ENCODE measurements at places on chromosomes 16 and 17.

DNA sequence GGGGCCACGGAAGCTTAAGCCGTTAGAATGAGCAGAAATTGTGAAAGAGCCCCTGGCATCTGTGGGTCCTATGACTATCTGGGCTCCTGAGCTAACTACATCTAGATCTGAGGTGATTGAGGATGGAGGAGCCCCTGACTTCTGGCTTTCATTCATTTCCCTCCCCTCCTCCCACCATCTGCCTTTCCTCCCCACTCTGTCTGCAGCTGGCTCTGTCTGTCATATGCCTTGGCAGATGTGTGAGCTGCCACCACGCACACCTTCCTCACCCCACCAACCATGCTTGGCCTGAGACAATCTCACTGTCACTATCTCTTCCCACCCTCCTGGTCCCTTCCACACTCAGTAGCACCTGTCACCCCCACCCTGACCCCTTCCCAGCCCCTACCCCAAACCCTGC lies 5.1 kb downstream of the CD300E start:
- DNase-seq, result no peak

DNA sequence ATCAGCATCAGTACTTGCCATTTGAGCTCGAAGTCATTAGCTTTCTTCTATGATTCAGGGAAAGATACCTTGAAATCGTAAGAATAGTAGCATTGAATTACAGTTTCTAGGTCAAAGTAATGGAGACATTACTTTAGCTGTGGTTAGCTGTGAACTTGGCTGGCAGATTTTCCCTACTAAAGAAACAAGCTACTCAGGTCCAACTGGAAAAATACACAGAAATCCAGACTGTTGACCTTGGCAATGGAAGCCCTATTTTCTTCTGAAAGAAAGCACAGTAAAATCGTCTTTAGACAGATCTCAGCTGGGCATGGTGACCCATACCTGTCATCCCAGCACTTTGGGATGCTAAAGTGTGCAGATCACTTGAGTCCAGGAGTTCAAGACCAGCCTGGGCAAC lies 13.4 kb upstream of the DNAJA2 start:
- no peak for DNase-seq

GRCh38 chr16:9232102-9232770 lies 140.8 kb downstream of the HAPSTR1 start:
- DNase-seq, result no peak

DNA sequence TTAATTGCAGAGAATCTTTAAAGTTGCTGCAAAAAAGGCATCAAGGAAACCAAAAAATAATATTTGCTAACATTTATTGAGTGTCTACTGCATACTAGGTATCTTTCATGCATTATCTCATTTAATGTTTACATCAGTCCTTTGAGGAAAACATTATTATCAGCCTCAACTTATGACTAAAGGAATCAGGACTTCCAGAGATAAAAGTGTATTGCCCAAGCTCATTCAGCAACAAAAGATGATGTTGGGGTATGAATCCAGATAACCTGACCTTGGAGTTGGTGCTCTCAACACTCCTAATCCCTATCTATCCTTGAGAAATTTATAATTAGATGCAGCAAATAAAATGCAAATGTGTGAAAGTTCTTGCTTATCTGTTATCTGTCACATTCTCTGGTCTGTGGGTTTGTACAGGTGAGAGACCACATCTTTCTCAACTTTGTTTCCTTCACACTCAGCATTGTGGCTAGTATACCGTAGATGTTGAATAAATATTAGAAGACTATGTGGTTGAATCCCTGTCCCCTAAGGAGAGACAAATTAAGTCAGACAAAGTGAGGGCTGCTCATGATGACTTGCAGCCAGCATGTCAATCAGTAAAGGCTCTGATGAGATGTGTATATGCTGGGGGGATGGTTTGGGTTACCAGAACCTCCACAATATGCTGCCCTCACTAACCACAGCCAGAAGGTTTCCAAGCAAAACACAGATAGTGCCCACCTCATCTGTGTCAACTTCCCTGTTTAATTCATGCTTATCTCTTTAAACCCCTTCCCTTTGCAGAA lies 82.6 kb downstream of the NOG start:
- DNase-seq, result no peak

DNA sequence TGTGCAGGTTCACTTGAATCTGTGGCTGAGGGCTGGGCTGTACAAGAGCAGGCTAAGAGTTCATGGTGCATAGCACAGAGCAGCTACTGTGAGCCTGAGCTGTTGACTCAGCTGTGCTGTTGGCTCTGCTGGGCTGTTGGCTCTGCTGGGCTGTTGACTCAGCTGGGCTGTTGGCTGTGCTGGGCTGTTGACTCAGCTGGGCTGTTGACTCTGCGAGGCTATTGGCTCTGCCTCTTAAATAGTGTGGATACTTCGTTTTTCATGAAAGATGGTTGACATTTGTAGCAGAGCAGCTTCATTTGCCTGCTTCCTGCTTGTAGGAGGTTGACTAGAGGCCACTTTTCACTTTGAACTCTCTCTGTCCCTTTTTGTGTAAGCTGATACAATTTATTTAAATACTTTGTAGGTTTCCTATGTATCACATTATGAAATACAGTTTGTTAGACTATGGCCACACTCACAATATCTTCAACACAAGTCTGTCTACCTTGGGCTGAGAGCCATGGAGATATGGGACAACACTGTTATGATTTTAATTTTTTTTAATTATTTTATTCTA lies 40.3 kb upstream of the CCNF start:
- DNase-seq, result no peak

DNA sequence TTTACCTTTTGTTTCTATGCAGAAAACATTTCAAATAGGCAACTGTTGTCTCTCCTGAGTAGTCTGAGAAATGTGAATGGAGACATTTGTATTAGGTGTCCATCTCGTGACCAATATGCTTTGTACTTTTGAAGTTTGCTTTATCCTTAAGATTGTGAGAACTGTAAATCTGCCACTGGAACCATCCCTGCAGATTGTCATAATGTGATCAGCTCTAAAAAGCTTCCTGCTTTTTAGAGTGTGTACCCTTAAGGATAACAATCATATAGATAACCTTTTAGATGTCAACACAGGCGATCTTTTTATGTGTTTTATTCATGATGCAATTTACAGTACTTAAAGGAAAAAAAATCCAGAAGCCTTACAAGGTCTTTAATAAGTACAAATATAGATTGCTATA lies 63.5 kb downstream of the PRKCA start:
- no peak for DNase-seq

DNA sequence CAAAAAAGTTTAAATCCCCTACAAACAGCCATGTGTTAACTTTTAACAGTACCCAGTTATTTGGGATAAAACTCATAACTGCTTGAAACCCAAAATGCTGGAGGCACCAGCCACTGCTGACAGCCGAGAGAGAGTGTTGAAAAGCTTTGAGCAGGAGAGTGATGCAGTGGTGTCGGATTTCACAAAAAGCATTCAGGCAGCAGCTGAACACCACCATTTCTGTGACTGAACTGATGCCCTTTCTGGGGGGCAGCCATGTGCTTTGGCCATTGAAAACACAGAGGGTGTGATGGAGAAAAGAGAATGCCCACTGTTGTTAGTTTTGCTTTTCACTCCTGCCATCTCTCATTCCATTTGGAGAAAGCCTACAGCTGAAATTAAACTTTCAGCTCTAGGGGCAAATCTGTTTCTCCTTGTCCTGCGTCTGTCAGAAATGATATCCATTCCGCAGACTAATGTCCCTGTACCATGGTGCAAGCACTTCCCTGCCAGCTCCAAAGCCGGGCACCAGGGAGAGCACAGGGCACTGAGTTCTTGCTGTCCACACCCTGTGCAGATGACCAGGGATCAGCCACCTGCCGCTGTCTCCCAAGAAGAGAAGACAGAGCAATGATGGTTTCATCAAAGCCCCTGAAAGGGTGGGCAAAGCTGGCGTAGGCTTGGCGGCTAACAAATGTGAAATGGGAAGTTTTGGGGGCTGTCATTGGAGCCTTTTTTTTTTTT lies 16.6 kb upstream of the MLYCD start:
- no peak for DNase-seq

DNA sequence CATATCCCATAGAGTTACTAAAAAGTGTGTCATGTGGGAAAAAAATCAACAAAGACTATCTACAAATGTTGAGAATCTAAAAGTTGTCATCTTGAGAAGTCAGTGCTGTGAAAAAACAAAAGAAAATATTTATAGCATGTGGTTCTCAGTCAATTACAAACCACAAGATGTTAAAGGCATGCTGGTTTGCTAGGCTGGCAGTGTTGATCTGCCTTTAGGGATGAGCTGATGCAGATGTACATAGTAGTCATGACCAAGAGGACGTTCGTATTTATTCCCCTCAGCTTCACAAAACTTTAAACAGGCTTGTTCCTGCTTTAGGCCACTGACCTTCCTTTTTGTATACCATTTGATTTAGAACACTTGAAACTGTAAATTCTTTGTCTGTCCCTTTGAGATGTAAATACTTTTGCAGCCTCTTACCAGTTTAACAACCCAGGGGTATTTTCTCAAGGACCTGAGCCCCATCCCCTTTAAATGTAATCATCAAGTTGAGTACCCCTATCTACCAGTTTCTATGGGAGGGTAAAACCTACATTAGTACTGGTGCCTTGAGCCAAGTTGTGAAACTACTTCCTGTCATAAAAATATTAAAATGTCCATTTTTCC lies 446.6 kb downstream of the KCNJ18 start:
- no peak for DNase-seq

GRCh38 chr17:21297597-21297996 lies 13.1 kb downstream of the MAP2K3 start:
- DNase-seq, result no peak

DNA sequence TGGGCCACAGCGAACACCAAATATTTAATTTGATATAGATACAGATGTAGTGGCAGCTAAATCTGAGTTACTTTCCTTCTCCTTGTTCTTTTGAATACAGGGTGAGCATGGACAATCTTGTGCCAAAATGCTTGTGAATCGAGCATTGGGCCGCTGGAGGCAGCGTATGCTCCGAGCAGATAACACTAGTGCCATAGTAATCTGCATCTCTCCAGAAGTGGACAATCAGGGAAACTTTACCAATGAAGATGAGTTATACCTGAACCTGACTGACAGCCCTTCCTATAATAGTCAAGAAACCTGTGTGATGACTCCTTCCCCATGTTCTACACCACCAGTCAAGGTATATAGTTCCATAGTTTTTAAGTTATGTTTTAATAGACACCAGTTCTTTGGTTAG lies 21.2 kb upstream of the BCAS3 start:
- no peak for DNase-seq

DNA sequence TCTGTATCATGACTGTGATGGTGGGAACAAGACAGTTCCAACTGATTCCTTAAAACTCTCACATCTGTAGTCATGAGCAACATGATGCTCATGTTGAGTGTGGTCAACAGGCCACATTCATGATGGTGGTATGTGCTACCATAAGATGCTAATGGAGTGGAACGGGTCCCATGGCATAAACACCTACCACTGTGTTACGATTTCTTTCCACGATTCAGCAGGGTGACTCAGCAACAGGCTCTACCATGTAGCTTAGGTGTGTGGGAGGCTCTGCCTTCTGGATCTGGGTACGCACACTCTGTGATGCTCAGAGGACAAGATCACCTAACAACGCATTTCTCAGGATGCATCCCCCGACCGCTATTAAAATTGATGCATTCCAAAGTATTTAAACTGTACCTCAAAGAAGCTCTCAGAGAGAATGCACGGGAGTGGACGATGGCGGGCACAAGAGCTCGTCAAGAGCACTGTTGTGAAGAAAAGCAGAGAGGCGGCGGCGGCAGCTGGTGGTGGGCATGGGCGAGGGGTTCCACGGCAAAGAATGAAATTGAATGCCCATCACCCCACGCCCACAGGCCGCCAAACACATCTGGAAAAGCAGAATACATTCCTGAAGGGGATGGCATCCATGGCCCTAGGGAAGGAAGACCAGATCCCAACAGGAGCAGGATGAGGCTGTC lies 133.3 kb downstream of the ZNF778 start:
- DNase-seq, result no peak

GRCh38 chr16:57997176-57997527 lies 3.3 kb downstream of the ZNF319 start:
- no peak for DNase-seq

DNA sequence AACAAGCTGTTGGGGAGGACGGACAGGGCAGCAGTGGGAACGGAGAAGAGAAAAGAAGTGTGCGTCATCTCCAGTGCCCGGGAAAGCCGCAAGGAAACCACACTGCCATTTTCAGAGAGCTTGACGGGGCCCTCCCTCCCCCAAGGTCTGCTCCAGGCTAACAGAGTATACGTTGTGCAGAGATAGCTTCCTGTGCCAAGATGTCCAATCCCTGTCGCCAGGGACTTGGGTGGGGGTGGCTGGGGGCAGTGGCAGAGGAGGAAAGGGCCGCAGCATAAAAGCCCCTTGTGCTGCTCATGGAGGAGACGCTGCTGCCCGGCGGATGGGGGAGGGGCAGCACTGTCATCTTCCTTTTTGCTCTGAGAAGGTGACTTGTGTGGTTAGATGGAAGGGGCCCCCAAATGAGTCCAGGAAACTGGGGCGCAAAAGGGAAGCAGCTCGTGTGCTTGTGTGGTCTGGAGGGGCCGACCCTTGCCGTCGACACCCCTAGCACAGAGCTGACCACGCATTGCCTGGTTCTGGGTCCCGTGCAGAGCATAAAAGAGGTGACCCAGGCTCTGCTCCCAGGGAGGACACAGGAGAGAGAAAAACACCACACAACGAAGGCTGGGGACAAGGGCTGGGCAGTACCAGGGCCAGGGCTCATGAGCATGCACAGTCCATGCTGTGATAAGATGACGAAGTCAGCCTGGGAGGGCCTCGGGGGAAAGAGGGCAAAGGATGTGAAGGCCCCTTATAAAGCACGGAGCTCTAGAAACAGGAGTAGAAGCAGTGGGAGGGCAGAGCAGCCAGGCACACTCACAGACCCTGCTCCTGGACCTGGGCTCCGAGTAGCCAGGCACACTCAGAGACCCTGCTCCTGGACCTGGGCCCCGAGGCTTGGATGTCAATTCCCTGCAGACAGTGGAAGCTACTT lies 372.7 kb downstream of the SLC39A11 start:
- no peak for DNase-seq

DNA sequence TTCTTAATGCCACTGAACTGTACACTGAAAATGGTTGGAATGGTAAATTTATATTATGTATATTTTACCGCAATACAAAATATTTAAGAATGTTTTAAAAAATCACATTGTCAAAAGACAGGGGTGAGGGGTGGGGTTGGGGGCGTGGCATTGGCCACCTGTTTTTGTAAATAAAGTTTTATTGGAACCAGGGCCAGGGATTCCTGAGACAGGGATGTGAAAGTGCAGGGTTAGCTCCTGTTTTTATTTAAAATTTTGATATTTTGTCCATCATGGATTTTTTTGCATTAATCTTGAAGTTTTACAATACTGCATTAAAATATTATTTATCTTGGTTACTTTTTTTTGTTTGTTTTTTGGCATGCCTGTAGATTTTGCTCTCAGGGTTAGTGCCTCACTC lies 2.3 kb upstream of the FA2H start:
- no peak for DNase-seq

Measured in NCI-H1048 (cell line).